ENCODE measurements at places on chromosomes 11 and 22.

- DNase-seq, result no peak
Observed at GRCh38 chr11:104964247-104964646, 4.1 kb downstream of the CASP4 start.

DNA sequence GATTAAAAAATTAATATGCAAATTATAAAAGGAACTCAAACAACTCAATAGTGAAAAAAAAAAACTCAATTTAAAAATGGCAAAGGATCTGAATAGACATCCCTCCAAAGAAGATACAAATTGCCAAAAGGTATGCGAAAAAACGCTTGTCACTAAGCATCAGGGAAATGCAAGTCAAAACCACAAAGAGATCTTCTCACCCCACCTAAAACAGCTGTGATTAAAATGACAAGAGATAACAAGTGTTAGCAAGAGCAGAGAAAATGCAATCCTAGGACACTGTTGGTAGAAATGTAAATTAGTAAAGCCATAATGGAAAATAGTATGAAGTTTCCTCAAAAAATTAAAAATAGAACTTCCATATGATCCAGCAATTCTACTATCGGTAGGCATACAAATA, 166.3 kb upstream of the ZC3H12C start:
- DNase-seq, result no peak

DNA sequence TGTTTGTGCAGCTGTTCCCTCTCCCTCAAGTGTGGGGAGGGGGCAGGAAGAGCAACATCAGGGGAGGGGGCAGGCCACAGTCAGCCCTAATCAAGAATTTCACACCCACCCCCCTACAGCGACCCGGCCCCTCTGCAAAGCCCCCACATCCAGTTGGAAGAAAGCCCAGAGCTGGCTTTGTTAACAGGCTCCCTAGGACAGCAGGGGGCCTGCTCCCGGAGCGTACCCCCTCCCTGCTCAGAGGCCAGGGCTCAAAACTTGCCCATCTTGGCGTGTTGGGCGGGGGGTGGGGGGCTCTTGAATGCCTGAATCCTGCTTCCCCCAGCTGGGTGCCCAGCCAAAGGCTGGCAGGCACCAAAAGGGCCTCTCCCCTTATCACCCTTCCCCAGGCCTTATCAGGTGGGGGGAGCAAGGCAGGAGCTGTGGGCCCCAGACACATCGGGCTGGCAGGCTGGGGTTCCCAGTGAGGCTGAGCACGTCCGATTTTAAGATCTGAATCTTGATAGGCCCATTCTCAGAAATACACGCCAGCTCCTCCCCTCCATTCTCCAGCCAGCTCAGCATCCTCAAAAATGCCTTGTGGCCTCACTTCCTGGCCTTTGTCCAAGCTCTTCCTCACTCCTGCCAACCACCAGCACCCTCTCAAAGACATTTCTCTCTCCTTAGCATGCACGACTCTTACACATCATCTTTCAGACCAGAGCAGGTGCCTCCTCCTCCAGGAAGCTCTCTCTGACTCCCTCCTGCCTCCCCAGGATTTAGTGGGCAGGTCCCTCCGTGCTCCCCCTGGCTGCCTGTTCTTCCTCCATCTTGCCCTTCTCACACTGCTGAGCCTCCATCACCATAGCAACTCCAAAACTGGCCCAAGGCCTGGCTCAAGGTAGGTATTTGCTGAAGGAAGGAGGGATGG, 384.8 kb downstream of the MN1 start:
- no peak for DNase-seq

GRCh38 chr11:117547195-117547850, 219.7 kb downstream of the CEP164 start:
- no peak for DNase-seq

DNA sequence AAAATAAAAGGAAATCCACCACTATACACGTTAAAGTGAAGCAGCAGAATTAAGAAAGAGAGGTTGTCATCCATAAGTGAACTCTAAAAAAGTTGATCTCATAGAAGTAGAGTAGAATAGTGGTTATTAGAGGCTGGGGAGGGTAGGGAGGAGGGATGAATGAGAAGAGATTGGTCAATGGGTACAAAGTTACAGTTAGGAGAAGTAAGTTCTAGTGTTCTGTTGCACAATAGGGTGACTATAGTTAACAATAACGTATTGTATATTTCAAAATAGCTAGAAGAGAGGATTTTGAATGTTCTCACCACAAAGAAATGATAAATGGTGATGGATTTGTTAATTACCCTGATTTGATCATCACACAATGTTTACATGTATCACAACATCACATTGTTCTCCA, 72.0 kb downstream of the CD82 start:
- DNase-seq, result no peak

- DNase-seq, result no peak
Observed at GRCh38 chr11:10233581-10233980, 60.4 kb downstream of the SBF2 start.

DNA sequence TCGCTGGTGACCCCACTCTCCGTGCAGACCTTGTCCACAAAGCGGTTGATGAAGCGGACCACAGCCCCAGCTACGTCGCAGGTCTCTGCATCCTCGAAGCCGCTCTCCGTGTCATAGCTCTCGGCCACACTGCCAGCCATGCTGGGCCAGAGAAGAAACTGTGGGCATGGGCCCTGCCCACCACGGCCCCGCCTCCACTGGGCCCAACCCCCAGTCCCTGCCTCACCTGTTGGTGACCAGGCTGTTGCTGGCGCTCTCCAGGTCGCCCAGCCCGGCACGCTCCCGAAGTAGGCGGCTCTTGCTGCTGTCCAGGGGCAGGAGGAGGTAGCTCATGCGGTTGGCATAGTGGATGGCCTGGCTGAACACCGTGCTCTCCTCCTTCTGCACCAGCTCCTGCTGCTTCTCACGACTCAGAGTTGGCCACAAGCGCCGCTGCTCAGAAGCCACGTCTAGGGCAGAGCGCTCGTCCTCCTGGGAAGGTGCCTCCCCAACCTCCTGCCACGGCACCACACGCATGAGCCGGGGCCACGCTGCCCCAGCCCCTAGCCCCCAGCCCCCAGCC, 12.8 kb downstream of the SBF1 start:
- no peak for DNase-seq
